Activated T-helper 9 cell treated with anti-CD3 and anti-CD28 coated beads, Interleukin-2, amount 50 U/mL, for 16 hours (primary cell): ENCODE measurements at places on chromosomes 2 and 18.

GRCh38 chr2:217710211-217710765, 292.5 kb downstream of the TNS1 start:
- no peak for DNase-seq

- DNase-seq, result no peak
Observed at GRCh38 chr2:106080959-106081358, 113.1 kb downstream of the UXS1 start.

DNA sequence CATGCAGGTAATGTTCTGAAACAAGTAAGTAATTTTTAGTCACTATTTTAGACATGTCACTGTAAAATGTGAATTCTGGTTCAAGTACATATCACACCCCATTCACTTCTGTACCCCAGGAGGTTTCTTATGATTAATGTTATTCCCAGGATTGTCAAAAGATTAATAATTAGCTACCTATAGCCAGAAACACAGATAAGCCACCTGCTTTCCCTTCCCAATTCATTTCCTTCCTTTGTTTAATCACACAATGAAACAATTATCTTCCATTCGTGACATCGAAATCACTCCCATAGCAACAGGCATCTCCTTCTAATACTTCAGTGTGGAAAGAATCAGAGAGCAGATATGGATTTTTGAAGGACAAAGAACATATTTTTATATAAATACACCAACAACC, 1650.3 kb upstream of the CELF4 start:
- DNase-seq, result no peak

GRCh38 chr2:171316755-171317337, 116.9 kb downstream of the METTL8 start:
- DNase-seq, result no peak

- no peak for DNase-seq
Observed at GRCh38 chr2:138548796-138549195, 47.2 kb downstream of the SPOPL start.

DNA sequence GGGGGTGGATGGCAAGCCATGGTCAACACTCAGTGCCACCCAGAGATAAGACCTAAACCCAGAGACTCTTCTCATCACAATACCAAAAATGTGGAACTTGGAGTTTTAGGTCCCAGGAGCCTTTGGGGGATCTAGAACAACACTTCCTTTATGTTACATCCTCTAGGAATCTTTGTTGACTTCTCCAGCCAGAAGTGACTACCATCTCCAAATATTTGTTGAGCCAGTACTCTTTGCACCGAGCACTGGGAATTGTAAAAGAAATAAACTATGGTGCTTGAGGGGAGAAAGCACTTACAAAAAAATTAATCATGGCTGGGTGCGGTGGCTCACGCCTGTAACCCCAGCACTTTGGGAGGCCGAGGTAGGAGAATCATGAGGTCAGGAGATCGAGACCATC, 120.0 kb upstream of the TMEM200C start:
- no peak for DNase-seq

DNA sequence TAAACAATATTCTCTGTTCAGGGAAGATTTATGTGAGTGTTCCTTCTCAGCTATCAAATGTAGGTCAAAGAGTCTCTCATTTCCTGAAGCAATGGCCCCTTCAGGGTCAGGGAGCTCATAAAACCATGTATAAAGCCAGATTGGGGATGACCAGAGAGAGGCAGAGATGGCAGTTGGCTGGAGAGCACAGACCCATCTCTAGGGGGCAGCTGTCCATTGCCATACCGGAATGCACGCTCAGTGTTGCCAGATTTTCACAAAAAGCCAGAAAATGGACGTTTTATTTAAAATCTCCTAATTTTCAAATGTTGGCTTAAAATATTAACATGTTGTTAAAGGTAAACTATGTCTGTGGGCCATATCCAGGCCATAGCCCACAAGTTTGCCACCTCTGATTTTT, 1920.7 kb upstream of the CELF4 start:
- DNase-seq, result no peak

DNA sequence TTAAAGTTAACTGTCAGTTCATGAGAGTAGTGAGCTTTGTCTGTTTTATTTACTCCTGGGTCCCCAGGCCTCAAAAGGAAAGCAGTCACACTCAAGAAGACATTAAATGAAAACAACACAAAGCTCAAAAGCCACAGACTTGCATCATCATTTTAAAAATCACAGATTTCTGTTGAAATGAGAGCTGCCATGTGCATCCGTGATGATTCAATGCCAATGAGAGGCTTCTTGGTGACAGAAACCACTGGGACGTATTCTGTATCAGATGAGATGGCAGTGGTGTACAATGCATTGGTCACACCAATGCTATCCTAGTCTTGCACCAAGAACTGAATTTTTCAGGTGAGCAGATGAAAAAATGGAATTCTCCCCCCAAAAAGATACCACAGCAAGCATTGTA, 204.8 kb downstream of the ANAPC1 start:
- no peak for DNase-seq

DNA sequence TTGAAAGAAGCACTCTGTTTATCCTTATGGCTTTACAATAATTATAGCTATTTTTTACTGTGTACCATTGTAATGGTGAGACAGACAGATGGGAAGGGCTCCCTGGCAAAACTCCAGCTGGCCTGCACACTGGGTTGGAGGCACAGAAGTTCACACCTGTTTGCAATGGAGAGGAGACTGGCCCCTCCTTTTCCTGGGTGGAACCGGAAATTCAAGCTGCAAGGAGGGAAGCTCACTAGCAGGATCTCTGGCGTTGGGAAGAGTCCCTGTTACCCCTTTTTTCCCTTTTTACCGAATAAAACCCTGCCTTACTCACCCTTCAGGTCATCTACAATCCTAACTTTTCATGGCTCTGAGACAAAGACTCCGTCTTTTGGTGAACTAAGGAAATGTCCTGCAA, 100.3 kb upstream of the TFPI start:
- no peak for DNase-seq

DNA sequence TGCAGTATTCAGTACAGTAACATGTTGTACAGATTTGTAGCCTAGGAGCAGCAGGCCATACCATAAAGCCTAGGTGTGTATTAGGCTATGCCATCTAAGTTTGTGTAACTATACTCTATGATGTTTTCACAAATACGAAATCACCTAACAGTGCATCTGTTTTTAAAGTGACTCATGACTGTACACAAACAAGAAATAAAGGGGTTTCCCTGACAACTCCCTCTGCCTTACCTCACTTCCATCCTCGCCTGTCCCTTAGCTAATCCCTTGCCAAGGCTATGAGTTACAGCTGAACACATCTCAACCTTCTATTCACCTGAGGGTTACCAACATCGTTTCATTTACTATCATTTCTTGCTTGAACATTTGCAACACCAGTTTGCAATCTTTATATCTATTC, 78.6 kb upstream of the RPRM start:
- no peak for DNase-seq

DNA sequence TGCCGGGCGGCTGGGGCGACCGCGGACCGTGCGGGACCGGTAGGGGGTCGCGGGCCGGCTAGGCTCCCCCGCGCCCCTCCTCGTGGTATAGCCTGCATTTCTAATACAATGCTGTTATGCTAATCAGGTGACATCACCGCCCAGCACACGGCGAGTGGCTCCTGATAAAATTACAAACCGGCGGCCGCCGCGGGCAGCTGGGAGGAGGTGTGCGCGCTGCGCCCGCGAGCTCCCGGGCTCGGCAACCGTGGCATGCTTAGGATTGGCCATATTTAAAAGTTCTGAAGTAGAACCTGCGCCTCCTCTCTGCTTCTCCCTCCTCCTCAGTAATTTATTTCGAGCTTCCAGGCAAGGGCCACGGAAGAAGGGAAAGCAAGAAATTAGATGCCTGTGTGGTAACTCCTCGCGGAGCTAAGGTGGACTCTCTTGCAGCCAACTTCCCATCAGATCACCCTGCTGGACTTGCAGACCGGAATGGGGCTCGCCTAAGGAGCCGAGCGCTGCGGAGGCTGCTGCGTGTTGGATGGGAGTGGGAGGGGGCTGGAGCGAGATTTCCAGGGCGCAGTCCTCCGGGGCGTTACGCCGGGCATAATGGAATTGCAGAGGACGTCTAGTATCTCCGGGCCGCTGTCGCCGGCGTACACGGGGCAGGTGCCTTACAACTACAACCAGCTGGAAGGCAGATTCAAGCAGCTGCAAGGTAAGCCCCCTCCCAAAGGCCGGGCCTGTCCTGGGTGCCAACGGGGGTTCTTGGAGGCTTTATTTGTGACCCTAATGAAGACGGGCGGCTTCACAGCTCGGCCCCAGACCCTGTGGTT, 102.3 kb downstream of the SPTBN1 start:
- peak; percentile 59 for DNase-seq

GRCh38 chr18:413233-413632, 87.3 kb downstream of the COLEC12 start:
- no peak for DNase-seq

- DNase-seq, result no peak
Observed at GRCh38 chr2:34604164-34604563, 1005.1 kb upstream of the FAM98A start.

GRCh38 chr2:43082111-43082894, 144.1 kb downstream of the ZFP36L2 start:
- no peak for DNase-seq

DNA sequence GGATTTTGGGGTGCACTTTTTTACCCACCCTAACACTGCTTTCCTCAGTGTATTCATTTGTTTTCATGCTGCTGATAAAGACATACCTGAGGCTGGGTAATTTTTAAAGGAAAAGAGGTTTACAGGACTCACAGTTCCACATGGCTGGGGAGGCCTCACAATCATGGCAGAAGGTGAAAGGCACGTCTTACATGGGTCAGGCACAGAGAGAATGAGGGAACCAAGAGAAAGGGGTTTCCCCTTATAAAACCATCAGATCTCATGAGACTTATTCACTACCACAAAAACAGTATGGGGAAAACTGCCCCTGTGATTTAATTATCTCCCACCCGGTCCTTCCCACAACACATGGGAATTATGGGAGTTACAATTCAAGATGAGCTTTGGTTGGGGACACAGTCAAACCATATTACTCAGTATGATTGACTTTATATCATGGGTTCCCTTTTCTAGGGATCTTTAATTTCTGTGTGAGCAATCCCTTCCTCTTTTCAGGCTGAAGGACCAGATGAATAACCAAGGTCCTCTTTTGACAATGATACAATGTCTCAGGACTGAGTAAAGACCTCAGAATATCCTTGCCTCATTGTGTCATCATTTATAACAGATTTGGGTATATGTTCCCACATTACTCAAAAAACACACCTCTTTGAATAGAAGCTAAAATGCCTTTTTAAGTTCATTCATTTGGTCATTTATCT, 100.1 kb upstream of the TRIB2 start:
- no peak for DNase-seq

DNA sequence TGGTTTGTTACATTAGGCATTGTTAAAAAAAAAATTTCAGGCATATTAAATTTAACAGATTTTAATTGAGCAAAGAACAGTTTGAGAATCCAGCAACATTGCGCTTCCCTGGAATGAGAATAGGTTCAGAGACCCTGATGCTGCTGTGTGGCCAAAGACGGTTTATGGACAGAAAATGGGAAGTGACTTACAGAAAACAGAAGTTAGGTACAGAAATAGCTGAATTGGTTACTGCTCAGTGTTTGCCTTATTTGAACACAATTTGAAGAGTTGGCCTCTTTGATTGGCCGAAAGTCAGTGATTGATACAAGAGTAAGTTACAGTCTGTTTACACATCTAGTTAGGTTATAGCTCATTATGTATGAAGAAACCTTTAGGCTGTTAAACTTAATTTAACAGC, 6.0 kb upstream of the NEDD4L start:
- DNase-seq, result no peak

DNA sequence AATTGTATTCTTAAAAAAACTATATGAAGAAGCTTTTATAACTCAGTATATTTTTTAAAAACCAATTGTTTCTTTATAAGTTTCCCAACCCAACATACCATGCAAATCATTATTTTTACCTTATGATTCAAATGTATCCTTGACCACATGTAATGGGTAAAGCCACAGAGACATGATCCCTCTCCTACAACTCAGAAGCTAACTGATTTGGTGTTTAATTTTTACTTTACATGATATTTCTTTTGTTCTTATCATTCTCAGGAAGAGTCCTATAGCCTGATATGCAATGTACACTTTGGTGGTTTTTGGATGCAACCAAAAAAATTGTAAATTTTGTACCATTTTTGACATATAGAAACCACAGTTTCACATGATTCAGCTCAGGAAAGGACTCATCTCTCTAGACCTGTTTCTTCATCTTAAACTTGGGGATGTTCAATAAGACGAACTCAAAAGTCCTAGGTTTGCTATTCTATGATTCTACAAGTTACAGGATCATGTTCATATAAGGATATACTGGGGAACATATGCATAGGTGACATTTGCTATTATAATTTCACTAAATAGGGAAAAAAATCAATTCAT, 85.2 kb upstream of the RBBP8 start:
- no peak for DNase-seq

DNA sequence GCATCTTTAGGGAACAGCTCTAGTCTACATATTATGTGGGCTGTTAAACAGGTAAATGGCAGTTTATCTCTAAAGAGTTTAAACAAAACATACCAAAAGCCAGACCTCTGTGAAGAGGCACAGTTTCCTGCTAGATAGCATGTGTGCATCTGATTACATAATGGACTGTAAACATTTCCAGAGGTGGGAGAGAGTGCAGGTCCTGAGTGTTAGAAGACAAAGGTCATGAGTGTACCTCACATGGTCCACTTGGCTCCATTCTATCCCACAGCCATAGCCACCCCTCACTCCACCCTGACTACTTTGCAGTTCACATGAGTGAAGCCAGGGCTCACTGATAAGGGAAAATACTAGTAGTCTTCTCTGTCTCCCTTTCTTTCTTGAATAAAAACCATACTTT, 233.4 kb downstream of the MTX2 start:
- no peak for DNase-seq

DNA sequence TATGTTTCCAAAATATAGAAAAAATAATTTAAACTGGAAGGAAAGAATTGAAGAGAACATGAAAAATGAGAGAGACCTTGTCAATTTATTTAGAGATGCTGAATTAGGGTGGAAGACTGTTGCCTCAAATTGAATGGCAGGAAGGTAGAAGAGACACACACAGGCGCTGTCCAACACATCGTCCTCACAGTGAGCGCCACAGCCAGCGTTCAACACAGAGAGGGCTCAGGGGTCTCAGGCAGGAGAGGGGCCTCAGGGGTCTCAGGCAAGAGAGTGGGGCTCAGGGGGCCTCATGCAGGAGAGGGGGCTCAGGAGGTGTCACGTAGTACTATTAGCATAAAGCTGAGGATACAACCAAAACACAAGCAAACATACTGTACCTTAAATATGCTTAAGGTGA, 65.7 kb downstream of the TMEM18 start:
- no peak for DNase-seq

DNA sequence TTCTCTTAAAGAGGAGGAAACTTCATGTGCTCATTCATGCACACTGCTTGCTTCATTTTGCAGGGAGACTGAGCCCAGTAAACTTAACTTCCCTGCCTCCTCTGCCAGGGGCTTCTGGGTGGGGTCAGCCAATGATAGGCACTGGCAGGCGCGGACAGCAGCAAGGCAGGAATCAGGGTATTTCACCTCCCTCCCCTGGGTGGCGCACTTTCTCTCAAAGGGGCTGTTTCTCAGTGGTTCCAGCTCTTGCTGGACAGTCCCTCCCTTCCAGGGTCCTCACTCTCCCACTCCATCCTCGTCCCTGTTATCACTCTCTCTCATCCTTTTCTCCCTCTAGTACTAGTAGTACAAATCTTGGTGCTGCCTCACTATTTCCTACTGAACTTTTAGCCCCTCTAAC, 320.5 kb upstream of the ZNF521 start:
- no peak for DNase-seq
